ENCODE measurements at places on chromosomes 6 and 20. TPM values are rescaled to one million over a fixed set of nuclear protein-coding genes. Genes with fewer than 3 reads are reported as not detected.

The TP53TG5 gene
- not detected for total RNA-seq

The SIRPB2 gene
- not detected for total RNA-seq

The NKAIN2 gene
- not detected for total RNA-seq

The CRISP2 gene
- not detected for total RNA-seq

The PLAGL1 gene
- 0.05 TPM for total RNA-seq

The C6orf58 gene
- not detected for total RNA-seq

The GTSF1L gene
- total RNA-seq: not detected

The LY6G6D gene
- total RNA-seq: not detected

The DBNDD2 gene
- total RNA-seq: 0.77 TPM

The PGC gene
- total RNA-seq: not detected

The NOTCH4 gene
- total RNA-seq: 1.7 TPM

The RAMACL gene
- 0.08 TPM for total RNA-seq

The CLPSL2 gene
- not detected for total RNA-seq

The CALHM6 gene
- 2.1 TPM for total RNA-seq

The SRMS gene
- not detected for total RNA-seq

The FAM217A gene
- not detected for total RNA-seq

The KIF3B gene
- total RNA-seq: 22.1 TPM

The ADGRG6 gene
- 134 TPM for total RNA-seq

Data from SK-MEL-5 (cell line).